Caco-2 (cell line): ENCODE measurements at places on chromosomes 5 and 9.

GRCh38 chr9:97710356-97711222 is 13.4 kb upstream of the XPA start:
- no peak overlapping the region for H3K4me3 ChIP-seq
- H3K4me1 ChIP-seq = peaks cover 35% of the 10 kb centered on the region
- H3K36me3 ChIP-seq = no peaks in the 10 kb centered on the region
- H3K27me3 ChIP-seq = no peaks in the 10 kb centered on the region

- no peaks in the 10 kb centered on the region for H3K36me3 ChIP-seq
- no peak overlapping the region for H3K4me3 ChIP-seq
- H3K4me1 ChIP-seq = no peaks in the 10 kb centered on the region
These were observed 36.0 kb upstream of the SVEP1 start for GRCh38 chr9:110615498-110615897.

DNA sequence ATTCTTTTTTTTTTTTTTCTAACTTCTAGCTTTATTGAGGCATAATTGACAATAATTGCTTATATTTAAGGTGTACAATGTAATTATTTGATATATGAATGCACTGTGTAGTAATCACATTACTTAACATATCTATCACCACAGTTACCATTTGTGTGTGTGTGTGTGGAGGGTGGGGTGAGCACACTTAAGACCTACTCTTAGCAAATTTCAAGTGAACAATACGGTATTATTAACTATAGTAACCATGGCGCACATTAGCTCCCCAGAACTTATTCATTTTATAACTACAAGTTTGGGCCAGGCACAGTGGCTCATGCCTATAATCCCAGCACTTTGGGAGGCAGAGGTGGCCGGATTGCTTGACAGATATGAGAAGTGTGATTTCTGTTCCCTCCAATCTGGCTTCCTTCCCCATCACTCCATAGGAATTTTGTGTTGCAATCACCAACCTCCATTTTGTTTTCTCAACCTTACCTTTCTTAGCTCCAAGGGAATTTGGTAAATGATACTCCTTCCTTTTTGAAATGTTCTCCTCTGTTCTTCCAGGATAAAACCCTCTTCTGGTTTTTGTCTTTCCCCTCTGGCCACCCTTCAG is 14.9 kb downstream of the TXN start:
- peaks cover 15% of the 10 kb centered on the region for H3K4me1 ChIP-seq
- no peaks in the 10 kb centered on the region for H3K27me3 ChIP-seq
- no peak for DNase-seq
- no peak overlapping the region for H3K27ac ChIP-seq
- H3K4me3 ChIP-seq = no peak overlapping the region

DNA sequence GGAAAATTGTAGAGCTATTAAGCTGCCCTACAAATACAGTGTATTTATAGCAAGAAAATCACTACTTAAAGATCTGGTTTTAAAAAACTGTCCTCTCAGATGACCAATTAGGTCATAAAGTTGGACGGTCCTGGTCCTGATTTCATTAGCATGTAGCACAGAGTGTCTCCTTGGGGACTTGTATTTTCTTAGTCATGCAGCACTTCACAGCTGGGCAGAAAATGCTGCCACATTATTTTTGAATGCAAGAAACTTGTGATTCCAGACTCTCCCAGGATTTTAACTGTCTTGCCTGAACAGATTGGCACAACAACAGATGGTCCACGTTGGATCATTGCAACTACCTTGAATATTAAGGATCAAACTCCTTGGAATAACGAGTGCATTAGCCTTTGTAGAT is 348.1 kb upstream of the SGCD start:
- DNase-seq = no peak
- H3K4me1 ChIP-seq = no peaks in the 10 kb centered on the region
- no peak overlapping the region for H3K27ac ChIP-seq
- no peaks in the 10 kb centered on the region for H3K36me3 ChIP-seq
- no peak overlapping the region for H3K4me3 ChIP-seq

DNA sequence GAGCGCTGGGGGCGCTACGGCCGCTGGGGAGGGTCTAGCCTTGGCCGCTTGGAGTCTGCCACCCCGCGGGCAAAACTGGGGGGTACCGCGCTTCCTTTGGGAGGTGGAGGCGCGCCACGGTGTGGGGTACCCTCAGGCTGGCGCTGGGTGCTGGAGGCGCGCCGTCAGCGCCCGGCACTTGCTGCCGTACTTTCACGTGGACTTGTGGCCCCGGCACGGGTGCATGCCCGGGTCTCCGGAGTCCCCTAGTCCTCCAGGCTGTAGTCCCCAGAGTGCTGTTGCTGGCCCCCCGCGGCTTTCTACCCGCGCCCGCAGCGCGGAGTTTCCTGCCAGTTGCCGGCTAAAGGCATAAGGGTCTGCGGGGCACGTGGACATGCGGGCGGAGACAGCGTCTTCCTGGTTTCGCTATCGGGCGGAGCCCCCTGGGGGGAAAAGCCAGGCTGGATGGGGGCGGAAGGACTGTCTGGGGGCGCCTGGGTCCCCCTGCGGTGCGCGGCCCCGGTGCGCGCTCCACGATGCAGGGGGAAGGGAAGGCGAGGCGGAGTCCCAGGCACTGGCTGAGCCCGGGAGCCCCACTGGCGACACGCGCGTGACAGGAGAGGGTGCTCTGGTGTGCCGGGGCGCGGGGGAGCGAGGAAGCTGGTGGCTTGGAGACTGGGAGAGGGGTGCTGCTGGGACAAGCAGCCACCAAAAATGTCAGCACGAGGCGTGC is 666 bp downstream of the PPARGC1B start:
- H3K4me1 ChIP-seq = peaks cover 11% of the 10 kb centered on the region
- no peaks in the 10 kb centered on the region for H3K27me3 ChIP-seq
- H3K27ac ChIP-seq = peak overlapping the region; percentile 77
- H3K36me3 ChIP-seq = 0 out of 2 replicates have a peak, but pooled peaks cover 1% of the 10 kb centered on the region

GRCh38 chr9:102483651-102484050 is 511.5 kb upstream of the CYLC2 start:
- no peak overlapping the region for H3K27ac ChIP-seq
- H3K4me1 ChIP-seq = no peaks in the 10 kb centered on the region
- no peak overlapping the region for H3K4me3 ChIP-seq
- no peak for DNase-seq

GRCh38 chr5:67031692-67032091 is 164.9 kb downstream of the CD180 start:
- no peak overlapping the region for H3K27ac ChIP-seq
- no peak for DNase-seq
- H3K36me3 ChIP-seq = no peaks in the 10 kb centered on the region; the same call in 1 of the 2 replicates
- no peaks in the 10 kb centered on the region for H3K27me3 ChIP-seq
- no peak overlapping the region for H3K4me3 ChIP-seq

DNA sequence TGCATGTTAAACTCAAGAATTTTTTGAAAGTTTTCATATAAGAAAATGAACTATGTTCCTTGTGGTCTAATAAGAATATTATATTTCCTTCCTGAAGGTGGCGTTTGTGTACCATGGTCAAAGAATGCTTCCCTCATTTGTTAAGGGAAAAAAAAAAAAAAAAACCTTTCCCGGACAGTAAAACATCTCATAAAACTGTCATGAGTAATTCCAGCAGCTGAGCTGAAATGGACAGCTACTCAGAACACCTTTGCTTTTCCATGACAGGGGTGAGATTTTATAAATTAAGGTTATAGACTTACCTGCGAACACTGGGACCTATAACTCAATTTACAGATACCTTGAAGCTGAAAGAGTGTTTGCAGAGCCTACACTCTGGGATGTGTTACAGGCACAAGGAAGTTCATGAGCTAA is 113.2 kb upstream of the RANBP3L start:
- no peak overlapping the region for H3K4me3 ChIP-seq
- H3K27ac ChIP-seq = no peak overlapping the region
- H3K27me3 ChIP-seq = no peaks in the 10 kb centered on the region
- H3K36me3 ChIP-seq = no peaks in the 10 kb centered on the region

GRCh38 chr5:138964647-138965201 is 89.6 kb upstream of the LRRTM2 start:
- no peaks in the 10 kb centered on the region for H3K36me3 ChIP-seq
- H3K4me1 ChIP-seq = peaks cover 18% of the 10 kb centered on the region
- DNase-seq = no peak
- H3K27me3 ChIP-seq = no peaks in the 10 kb centered on the region

GRCh38 chr9:71655141-71655540 is 113.2 kb downstream of the CEMIP2 start:
- H3K4me3 ChIP-seq = no peak overlapping the region
- H3K36me3 ChIP-seq = no peaks in the 10 kb centered on the region
- DNase-seq = no peak

DNA sequence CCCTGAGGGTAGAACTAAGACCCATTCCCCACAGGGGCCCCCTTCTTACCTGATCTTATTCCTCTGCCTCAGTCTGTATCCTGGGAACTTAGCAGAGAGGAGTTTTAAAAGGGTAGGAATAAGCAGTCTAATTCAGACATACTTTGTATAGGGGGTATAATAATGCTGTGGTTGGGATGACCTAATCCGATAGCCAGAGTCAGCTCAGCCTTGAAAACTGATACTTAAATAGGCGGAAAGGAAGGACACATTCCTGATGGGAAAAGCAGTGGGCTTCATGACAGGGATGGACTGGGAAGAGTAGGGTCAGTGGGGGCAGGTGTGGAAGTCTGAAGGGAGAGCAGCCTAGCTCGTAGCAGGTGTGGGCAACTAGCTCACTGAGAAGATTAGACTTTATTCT is 52.2 kb upstream of the TESK1 start:
- H3K36me3 ChIP-seq = no peaks in the 10 kb centered on the region
- H3K4me1 ChIP-seq = no peaks in the 10 kb centered on the region
- no peak overlapping the region for H3K4me3 ChIP-seq
- no peak for DNase-seq

- H3K27ac ChIP-seq = no peak overlapping the region
- no peaks in the 10 kb centered on the region for H3K36me3 ChIP-seq
- DNase-seq = no peak
- H3K27me3 ChIP-seq = no peaks in the 10 kb centered on the region
These were observed 87.7 kb downstream of the PTCH1 start for GRCh38 chr9:95429096-95429495.

GRCh38 chr9:70229026-70229425 is 29.8 kb upstream of the SMC5 start:
- no peaks in the 10 kb centered on the region for H3K36me3 ChIP-seq
- no peak overlapping the region for H3K27ac ChIP-seq
- no peak for DNase-seq
